ENCODE measurements at places on chromosomes 2 and 18.

DNA sequence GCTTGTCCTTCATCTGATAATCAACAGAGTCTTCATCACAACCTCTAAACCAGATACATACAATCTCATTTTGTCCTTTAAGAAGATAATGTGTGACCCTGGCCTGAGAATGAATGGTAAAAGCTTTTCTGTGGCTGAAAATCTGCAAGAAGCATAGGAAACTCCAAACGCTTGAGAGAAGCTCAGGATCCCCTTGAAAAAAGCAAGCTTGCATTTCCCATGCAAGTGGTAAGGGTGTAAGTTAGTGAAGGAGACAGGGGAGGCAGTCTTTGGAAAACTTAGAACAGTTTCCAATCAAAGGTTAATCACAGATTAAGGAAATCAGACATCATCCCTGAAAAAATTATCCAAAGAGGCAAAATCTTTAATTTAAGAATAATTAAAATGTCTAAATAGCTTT, 413.6 kb upstream of the SALL3 start:
- DNase-seq = no peak

DNA sequence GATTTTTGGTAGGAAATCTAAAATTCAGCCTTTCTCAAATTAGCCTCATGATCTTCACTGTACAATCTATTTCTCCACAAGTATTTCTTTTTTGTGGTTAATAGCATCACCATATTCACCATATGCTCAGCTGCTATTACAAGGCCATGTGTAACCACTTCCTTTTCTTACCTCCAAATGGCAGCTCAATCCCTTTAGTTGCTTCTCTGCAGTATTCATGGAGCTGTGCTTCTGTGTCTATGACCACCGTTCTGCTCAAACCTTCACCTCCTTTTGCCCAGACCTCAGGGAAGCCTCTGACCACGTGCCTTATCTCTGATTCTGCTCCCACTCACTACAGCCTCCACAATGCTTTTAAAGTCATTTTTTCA, 126.7 kb upstream of the TMEM200C start:
- no peak for DNase-seq

- DNase-seq = no peak
Measured at GRCh38 chr2:241914542-241914941, 45.0 kb downstream of the RTP5 start.

DNA sequence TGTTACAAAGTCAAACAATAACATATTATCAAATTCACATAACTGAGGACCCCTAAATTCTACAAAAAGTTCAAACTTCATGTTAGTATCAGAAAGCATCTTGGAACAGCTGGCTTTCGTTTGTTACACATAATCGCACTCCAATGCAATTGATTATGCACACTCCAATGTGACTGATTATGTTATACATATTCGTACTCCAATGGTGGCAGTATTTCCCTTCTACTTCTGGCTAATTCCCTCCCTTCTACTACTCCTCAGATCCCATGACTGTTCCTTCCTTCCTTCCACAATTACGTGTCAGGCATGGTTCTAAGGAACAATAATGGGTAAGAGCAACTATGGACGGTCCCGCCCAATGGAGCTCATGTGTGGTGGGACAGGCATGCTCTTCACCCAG, 137.1 kb upstream of the CCDC150 start:
- no peak for DNase-seq

- DNase-seq = no peak
Measured at GRCh38 chr2:32222966-32223365, 41.7 kb downstream of the NLRC4 start.

DNA sequence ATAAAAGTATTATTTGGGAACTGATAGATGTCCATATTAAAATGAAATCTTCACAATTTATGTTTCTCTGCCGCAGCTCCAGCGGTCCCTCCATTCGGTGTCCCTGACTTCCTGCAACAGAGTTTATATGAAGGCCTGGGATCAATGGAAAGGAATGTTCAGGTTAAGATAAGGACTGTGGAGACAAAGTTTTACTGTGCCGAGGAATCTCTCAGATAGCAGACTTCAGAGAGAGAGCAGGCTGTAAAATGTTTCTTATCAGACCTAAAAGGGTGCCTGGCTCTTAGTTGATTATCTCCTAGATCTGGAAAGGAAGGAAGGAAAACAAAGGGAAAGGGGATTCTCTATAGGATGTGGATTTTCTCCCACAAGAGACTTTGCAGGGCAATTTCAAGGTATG, 193.7 kb upstream of the PIEZO2 start:
- no peak for DNase-seq

DNA sequence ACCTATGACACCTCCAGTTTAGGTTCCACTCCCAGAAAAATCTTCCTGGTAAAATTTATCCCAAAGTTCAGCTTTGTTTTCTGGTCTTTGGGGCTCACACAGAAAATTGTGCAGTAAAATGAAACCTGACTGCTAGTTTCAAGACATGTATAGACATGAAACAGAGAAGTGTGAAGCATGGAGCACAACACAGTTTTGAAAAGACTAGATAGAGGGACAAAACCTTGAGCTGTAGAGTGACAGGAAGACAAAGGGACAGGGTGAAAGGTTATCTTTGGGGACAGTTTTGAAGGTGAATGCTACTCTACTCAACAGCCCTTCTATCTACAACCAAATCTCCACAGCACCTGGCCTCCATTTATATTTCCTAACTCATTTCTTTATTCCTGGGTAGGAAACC, 352.6 kb downstream of the RBM43 start:
- no peak for DNase-seq

- DNase-seq = no peak
Measured at GRCh38 chr18:54739476-54739875, 88.8 kb upstream of the RAB27B start.

DNA sequence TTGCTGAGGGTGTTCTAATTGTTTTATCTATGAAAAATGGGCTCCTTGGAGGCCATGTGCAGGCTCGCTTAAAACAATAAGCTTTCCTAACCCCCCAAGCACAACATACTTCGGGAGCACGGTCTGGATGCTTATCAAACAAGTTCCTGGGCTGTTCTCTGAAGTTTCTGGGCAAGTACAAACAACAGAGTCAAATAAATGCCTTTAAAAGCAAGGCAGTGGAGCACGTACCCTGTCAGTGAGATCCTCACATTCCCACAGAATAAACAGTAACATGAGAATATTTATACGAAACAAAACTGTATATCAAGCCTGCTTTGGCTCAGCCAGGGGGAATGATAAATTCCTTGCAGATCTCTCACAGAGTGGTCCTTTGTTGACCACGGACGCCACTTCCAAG, 44.8 kb downstream of the FTCDNL1 start:
- DNase-seq = no peak

- DNase-seq = no peak
Measured at GRCh38 chr18:13530879-13531387, 195.4 kb downstream of the FAM210A start.

DNA sequence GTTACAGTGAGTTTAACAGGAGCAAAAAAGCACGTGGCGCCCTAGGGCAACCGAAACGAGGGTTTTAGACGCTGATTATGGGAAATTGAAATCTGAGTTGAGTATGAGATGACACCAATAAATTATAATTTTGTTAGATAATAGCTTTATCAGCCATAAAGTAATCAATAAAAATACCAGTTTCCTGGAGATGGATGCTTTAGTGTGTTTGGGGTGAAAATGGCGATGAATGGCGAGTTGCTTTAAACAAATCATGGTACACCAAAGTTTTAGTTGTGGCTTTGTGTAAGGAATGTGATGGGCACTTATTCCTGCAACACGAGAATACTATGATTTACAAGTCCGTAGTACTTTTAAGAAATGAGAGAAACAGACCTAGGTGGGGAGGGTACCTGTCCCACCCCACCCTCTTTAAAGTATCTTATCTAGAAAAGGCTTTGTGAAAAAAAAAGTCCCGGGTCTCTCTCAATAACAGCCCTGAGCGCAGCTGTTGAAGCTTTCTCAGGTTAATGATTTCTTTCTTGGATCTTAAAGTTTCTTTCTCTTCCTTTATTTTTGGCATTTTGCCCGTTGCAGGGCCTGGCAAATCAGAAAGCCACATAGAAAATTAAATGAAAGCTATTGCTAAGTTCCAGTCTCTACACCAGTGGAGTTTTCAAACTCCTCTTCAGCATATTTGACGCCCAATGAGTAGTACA, 1.5 kb upstream of the RRM2 start:
- no peak for DNase-seq

- no peak for DNase-seq
Measured at GRCh38 chr2:5433855-5434254, 258.3 kb upstream of the SOX11 start.

GRCh38 chr18:73099759-73100158, 232.0 kb upstream of the NETO1 start:
- no peak for DNase-seq

- no peak for DNase-seq
Measured at GRCh38 chr2:201126308-201127151, 10.6 kb downstream of the CFLAR start.

DNA sequence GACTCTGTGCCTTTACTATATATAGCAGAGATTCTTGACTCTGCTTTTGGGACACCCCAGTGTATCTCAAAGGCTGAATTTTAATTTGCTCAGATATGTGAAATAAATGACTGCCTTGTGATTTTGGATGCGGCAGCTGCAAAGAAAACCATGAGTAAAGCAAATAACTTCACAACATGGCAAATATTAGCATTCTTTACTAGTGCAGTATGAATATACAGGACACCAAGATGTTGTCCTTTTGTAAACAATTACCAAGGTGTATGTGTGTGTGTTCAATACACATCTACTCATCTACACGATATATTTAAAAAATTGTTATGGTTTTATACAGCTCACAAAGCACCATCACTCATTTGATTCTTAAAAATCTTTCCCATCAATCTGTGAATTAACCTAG, 70.6 kb upstream of the TCF4 start:
- DNase-seq = no peak

DNA sequence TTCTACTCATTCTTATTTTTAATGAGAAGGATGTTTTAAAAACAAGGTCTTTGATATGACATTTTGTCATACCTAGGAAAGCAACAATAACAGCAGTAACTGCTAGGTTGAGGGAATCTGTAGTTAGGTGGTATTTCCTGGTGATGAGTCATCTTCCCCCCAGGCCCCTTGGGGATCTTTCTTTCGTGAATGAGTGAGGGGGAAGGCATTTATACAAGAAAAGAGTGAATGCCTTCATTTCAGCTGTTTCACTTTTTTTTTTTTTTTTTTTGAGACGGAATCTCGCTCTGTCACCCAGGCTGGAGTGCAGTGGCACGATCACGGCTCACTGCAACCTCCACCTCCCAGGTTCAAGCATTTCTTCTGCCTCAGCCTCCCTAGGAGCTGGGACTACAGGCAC, 108.6 kb downstream of the MAP4K4 start:
- peak; percentile 26 for DNase-seq

DNA sequence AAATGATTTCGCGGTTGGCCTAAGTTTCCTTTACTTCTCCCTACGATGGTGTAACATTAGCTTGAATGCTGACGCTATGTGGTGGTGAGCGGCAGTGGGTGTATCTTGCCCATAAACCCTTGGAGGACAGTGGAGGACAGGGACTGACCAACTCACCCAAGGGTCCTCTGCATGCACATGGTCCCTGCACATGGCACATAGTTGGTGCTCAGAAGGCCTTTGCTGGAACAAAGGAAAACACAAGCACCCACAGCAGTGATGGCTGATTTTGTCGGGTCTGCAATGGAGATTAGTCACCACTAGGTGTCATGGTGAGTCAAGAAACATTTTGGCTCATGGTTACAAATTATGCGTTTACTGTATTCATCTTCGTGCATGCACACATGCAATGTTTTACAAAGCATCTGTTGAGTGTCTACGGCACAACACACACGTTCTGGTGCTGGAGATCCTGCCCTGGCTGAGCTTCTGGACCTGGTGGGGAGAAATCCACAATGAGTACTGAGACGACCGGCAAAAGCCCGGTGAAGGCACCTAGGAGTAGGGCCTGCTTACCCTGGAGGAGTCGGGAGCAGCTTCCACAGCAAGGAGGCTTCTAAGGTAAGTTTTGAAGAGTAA, 44.0 kb downstream of the PDCL3 start:
- no peak for DNase-seq

DNA sequence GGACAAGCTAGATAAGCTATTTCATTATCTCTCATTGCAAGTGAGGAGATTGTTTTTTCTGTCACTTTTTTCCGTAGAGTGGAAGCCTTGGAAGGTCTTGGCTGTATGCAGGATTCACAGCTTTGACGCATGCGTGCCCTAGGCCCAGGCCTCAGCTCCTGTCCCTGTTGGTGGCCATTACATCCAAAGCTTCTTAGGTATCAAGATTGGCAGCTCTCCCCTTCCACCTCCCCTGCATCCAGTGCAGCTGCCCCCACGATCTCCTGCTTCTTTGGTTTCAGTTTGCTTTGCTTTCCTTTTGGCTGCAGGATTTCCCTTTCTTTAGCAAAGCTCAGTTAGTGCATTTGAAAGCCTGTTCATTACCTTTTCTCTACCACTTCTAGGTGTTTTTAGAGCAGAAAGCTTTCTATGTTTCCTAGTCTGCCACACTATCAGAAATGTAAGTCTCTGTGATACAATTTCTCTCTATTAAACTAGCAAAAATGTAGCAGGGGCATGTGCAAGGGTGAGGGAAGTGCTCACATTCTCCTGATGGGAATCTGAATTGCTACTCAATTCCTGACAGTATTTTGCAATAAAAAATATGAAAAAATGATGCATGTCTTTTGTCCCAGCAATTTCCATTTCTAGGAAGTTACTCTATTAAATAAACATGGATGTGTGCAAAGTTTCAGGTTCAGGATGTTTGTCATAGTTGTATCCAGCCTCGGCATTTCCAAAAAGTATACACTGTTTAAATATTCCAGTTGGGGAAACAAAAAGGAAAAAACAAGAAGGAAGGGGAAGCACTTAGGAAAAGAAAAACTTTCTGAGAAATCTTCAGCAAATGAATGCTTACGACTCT, 91.2 kb downstream of the LIPG start:
- no peak for DNase-seq

DNA sequence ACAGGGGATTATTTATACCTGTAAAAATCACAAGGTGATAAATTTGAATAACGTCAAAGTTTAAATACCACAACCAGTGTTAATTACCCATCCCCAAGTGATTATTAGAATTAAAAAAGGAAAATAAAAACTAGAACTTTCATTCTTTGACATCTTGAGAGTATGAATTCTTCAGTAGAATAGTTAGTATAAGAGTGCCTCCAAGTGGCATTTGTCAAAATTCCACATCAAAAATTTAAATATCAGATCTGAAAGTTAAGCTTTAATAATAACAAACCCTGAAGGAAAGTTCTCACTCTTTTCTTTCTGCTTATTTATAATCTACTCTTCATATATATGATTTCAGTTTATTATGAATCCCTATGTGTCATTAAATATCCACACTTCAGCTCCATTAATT, 273.7 kb upstream of the KYNU start:
- peak; percentile 22 for DNase-seq

Data from SK-N-MC (cell line).